NCI-H1105 (cell line): ENCODE measurements at places on chromosomes 1 and 21.

- no peak for DNase-seq
These were observed 13.6 kb downstream of the EVA1C start for GRCh38 chr21:32426066-32426465.

GRCh38 chr21:32728848-32729247, 1.0 kb upstream of the SYNJ1 start:
- no peak for DNase-seq

GRCh38 chr1:151131701-151132334, 14.6 kb downstream of the SEMA6C start:
- DNase-seq = no peak

DNA sequence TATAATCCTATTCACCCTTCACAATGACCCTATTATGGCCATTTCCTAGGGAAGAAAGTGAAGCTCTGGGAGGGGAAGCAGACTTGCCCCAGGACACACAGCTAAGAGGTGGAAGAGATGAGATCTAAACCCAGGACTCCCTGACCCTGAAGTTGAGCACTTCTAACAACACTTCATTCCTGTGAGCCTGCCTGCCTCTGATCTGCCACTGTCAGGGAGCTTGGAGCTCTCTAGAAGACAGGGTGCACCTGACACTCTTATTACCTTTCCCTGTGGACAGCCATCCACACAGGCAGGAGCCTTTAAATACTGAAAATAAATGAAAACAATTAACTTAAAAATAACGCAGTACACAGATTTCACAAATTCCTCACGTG, 599 bp downstream of the MKNK1 start:
- DNase-seq = no peak

- no peak for DNase-seq
These were observed 118.3 kb downstream of the DHRS3 start for GRCh38 chr1:12499539-12500240.

- DNase-seq = peak; percentile 65
These were observed 20.9 kb downstream of the TTLL7 start for GRCh38 chr1:83978056-83978455.

GRCh38 chr1:3308053-3308452, 146.4 kb upstream of the ARHGEF16 start:
- no peak for DNase-seq

- no peak for DNase-seq
These were observed 72.0 kb upstream of the GORAB start for GRCh38 chr1:170460001-170460400.

DNA sequence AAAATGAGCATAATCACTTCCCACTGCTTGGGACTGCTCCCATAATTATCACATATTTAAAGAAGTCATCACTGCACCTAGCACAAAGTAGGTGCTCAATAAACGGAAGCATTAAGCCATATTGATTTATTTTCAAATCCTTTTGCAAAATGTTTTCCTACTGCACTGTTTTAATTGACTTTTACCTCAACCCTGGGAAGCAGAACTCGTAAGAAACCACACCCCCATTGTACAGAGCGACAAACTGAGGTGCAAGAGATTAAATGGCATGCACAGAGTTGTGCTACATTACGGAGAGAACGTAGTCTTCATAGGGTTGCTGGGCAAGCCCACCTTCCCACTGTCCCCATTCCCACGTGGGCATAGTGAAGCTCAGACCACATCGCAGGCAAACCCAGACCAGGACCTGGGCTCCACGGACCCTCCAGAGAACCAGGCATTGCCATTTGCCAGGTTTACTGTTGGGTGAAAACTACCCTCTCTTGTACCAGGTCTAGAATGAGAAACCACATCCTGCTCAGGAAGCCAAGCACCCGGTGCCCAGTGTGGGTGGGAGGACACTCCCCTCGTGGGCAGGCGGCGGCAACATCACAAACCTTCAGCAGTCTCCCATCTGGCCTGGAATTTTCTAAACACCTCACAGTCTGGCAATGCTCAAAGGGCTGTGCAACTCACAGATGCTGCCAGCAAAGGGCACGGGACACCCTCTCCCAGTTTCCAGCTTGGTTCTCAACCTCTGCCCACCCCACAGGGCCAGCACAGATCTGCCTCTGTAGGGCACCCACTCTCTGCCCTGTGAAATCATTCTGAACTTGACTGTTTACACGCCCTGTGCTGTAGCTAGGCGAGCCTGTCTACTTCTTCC, 8.2 kb downstream of the IFFO2 start:
- DNase-seq = no peak

DNA sequence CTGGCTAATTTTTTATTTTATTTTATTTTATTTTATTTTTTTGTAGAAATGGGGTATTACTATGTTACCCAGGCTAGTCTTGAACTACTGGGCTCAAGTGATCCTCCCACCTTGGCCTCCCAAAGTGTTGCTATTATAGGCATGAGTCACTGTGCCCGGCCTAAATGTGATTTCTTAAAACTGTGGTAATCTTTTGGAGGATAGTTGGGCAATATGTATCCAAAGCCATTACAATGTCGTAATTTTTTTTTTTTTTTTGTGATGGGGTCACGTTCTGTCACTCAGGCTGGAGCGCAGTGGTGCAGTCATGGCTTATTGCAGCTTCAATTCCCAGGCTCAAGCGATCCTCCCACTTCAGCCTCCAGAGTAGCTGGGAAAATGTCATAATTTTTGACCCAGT, 14.2 kb downstream of the ETV3L start:
- no peak for DNase-seq

- no peak for DNase-seq
These were observed 14.4 kb upstream of the CD101 start for GRCh38 chr1:116987256-116987555.

- no peak for DNase-seq
These were observed 16.3 kb downstream of the FAAH start for GRCh38 chr1:46410156-46411009.
